Posterior vena cava (tissue), 2 donors: ENCODE measurements at places on chromosomes 2 and 18. TPM values are rescaled to one million over a fixed set of nuclear protein-coding genes. Genes with fewer than 3 reads are reported as not detected.
A peak's percentile ranks its signal among the peaks of the same experiment; 100 is the strongest.

DNA sequence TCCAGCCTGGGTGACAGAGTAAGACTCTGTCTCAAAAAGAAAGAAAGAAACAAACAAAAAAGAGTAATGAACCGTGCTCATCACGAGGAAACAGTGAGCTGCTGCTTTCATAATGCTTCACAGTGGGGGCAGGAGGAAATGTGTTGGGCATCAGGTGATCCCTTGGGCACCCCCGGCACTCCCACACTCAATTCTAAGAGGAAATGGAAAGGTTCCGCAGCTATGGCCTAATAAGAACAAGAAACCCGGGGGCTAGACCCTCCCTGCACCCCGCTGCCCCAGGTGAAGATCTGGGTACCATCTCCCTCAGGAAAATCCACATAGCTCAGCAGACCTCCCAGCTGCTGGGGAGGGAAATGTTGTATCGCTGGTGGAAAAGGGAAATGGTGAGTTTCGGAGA, 118.9 kb downstream of the LPIN1 start:
- DNase-seq: no peak

DNA sequence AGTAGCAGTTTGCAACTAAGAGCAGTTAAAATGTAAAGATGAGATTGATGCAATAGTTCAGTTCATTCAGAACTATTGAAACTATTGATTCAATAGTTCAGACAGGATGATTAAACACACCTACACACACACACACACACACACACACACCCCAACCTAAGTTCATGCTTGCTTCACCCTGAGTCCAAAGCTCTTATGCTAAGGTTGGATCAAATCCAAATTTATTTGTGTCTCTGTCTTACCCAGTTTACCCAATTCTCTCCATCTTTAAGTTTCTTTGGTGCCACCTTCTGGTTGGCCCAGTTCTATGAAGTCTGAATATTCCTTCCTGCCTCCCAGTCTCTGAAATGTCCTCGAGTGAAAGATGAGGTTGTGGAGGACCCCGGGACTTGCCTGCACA, 5.1 kb downstream of the SERPINB8 start:
- no peak for DNase-seq

DNA sequence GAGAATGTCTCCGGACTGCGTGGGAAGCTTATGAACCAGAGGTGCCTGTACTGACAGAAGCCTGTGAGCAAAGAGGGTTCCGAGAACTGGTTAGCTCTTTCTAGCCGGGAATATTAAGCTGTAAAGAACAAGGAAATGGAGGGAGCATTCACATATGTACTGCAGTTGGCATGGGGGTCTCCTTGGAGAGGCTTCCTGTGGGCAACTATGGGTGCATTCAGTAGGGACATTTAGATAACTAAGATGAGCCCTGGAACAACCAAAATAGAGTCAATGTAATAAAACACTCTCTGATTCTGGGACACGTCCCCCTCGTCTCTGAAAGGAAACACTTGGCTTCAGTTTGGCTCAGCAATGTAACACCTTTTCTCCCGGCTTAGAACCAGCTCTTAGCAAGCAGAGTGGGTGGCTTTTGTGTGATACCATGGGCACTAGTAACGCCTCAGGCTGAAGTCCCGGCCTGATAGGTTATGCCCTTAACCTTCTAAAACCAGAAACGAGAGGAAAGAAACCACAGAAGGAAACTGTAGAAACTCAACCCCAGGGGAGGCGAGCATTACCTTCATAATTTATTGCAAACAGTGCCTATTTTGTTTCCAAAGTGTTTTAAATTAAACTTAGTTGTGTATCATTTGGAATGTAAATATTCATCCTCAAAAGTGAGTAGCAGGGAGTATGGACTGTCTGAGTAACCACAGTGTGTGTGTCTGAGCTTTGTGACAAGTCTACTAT, 48.8 kb upstream of the LPIN2 start:
- no peak for DNase-seq

DNA sequence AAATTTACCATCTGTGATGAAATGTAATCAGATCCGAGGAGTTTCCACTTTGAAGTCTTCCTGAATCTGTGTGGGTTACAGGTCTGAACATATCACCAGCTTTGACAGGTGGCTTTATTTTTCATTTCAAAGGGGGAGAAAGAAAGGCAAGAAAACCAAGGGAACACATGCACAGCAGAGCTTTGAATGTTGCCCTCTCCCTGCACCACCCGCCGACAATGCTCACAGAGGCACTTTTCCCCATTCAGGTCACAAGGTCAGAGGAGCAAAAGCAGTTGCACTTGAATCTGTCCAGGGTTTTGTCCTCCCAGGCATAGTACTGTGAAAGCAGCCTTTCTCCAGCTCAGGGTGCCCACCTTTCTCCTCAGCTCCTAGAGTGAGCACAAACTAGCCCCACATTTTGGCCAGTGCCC, 130.2 kb downstream of the OSR1 start:
- no peak for DNase-seq

GRCh38 chr2:9212010-9212635, 5.5 kb downstream of the ASAP2 start:
- peak; percentile 64 for DNase-seq

GRCh38 chr2:225894236-225894980, 494.9 kb downstream of the NYAP2 start:
- no peak for DNase-seq

DNA sequence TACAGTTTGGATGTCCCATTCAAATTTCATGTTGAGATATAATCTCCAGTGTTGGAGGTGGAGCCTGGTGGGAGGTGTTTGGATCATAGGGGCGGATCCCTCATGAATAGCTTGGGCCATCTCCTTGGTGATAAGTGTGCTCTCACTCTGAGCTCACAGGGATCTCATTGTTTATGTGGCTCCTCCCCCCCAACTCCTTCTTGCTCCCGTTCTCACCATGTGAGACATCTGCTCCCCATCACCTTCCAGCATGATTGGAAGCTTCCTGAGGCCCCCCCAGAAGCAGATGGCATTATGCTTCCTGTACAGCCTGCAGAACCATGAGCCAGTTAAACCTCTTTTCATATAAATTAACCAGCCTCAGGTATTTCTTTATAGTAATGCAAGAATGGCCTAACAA, 3.0 kb upstream of the INPP1 start:
- DNase-seq: no peak

- DNase-seq: no peak
Observed at GRCh38 chr2:218655751-218656150, 3.7 kb downstream of the ZNF142 start.

DNA sequence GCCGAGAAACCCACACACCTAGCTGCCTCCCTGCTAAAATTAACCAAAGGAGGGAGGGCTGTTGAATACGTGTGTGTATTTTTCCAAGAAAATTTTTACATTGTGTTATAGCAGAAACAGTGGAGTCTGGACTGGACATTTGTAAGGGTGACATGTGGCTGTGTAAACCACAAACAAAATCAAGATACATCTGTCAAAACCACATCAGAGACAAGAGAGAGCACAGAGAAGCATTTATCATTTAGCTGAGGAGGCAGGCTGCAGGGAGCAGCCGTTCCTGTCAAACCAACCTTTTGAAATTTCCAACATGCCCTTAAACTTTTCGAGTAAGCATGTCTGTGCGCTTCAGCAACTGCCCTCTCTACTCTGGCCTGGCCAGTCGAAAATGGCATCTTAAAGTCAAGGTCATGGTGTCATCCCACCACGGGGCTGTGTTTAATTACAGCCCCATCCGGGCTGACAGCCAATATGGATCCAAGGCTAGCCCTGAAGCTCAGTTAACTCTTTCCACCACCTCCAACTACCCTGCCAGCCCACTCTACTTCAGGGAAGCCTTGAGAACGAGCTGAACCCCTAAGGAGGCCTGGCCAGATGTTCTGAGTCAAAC, 8.4 kb downstream of the BCL11A start:
- no peak for DNase-seq

- no peak for DNase-seq
Observed at GRCh38 chr2:161102770-161103450, 57.3 kb upstream of the TANK start.

DNA sequence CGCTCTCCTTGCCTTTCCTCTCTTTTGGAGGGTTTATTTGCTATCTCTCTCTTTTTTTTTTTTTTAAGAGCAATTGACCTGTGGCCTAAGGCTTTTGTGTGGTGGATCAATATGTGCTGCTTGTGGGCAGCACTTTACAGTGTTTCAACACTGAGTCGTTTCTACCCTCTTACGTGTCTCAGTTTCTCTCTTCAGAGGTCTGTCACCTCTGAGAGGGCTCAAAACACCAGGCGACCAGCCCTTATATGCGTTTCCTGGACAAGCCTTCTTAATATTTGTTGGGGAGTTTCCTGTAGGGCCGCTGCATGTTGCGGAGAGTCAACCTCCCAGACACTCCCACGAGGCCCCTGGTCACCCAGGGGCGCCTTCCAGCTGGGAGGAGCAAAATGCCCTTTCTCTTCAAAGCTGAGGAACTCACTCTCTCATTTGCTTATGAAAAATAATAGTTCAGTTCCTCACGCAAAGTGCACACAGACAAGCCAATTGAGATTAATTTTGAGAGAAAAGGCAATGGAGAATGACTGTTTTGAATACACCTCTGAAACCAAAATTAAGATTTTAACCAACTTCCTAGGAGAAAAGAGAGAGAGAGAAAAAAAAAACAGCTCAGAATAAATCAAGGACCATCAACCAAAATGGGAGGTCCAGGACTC, 96.3 kb upstream of the B3GNT2 start:
- no peak for DNase-seq

DNA sequence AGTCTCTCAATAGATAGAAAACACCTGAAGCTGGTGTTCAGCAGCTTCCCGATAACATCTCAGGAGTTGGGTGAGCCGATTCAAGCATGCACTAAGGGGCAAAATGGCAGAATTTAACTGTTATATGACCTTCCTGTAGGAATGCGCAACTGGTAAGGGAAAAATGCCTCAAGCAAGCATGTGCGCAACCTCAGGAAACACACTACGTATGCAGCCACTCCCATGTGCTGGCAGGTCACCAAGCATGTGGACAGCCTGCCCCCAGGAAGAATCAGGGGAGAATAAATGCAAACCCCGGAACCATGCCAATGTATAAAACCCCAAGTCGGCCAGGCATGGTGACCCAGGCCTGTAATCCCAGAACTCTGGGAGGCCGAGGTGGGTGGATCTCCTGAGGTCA, 645.6 kb downstream of the NYAP2 start:
- DNase-seq: no peak

DNA sequence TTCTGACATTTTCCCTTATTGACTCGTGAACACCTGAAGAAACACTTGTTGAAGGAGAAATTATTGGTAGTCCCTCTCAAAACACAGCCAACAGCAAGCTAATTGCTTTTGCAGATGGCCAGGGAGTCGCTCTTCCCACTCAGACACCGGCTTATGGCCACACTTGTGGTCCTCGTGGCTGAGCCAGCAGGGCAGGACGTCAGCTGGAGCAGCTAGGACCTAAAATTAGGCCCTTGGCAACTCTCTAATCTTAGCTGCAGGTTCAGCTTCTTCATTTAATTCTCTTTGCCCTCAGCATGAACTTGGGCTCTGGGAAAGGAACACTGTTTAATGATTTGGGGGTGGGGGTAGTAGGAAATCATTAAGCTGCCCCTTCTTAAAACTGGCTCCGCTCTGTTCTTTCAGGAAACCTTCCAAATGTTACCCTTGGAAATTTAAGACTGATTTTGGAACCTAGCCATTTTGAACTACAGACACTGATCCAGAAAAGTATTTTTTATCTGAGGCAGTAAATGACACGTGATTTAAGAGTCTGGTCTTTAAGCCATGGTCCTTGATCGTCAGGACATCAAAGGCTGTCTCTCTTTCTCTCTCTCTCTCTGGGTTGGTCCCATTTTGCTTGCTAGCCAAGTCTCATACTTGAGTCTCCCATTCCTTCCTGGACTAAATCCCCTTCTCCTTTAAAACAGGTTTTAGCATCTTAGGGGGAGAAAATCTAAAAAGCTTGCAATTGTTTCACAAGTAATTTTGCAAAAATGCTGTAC, 77.5 kb downstream of the CDK15 start:
- no peak for DNase-seq

- peak; percentile 92 for DNase-seq
Observed at GRCh38 chr2:8090748-8091700, 590.8 kb upstream of the ID2 start.

- no peak for DNase-seq
Observed at GRCh38 chr2:24621779-24622538, 130.9 kb downstream of the NCOA1 start.

DNA sequence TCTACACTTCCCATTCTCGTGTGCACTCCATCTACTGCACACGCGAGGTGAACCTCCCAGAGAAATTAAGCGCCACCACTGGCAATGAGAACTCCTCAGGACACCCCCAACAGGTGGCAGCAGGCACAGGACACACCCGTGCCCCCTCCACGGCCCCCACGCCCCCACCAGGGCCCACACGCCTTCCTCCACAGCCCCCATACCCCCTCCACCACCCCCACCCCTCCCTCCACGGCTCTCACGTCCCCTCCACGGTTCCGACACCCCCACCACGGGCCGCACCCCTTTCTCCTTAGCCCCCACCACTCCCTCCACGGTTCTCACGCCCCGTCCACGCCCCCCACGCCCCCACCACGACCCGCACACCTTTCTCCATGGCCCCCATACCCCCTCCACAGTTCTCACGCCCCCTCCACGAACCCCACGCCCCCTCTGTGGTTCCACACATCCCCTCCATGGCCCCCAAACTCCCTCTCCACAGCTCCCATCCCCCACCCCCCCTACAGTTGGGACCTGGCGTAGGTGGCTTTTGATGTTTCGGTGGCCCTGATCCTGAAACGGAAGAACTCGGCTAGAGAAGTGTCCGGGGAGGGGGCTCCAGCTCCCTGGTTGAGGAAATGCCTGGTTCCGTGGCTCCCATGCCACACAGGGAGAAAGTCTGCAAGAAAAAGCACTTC, 110.8 kb downstream of the ZNF516 start:
- DNase-seq: no peak

GRCh38 chr2:164711766-164712138, 90.5 kb upstream of the GRB14 start:
- DNase-seq: no peak

- DNase-seq: no peak
Observed at GRCh38 chr18:64337018-64337417, 188.1 kb upstream of the LINC00305 start.

DNA sequence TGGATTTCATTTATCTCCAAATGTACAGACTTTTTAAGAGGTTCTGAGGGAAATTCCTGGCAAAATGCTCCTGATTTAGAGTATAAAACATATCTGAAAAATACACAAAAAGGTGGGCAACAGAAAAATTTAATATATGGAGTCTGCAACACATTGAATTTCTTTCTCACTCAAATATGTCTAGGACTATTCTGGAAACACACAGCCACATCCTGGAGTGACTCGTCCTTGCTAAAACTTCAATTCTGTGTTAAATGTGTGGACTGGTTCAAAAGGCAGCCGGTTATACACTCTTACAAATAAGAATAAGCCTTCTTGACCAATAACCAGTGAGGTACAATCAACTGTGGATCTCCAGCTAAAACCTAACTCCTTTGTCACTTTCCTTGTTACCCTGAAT, 44.1 kb upstream of the RND3 start:
- DNase-seq: no peak

- DNase-seq: no peak
Observed at GRCh38 chr2:210310550-210310949, 4.4 kb downstream of the MYL1 start.

GRCh38 chr18:10205151-10205550, 249.3 kb upstream of the APCDD1 start:
- no peak for DNase-seq

Gene ABCB11
- not detected for total RNA-seq

Gene SCG2
- 5.4 TPM for total RNA-seq

Gene FEZ2
- total RNA-seq: 83.3 TPM

Gene EGR4
- not detected for total RNA-seq

Gene SLC8A1
- total RNA-seq: 105 TPM

Gene NDUFV2
- total RNA-seq: 151 TPM

Gene UPP2
- total RNA-seq: not detected

Gene SLC4A5
- total RNA-seq: 3.9 TPM

Gene KCNF1
- total RNA-seq: 0.29 TPM

Gene CYP27A1
- total RNA-seq: 18.7 TPM

Gene AQP12A
- not detected for total RNA-seq

Gene RESP18
- total RNA-seq: not detected
